Ovary (tissue), 10 donors: ENCODE measurements at places on chromosomes 5 and 9. TPM values are rescaled to one million over a fixed set of nuclear protein-coding genes. Genes with fewer than 3 reads are reported as not detected.

The LEAP2 gene
- 1.3 TPM for polyA plus RNA-seq

The PRR16 gene
- polyA plus RNA-seq = 4.8 TPM

The ZNF879 gene
- 2.7 TPM for polyA plus RNA-seq

The PCDHAC2 gene
- polyA plus RNA-seq = 1.4 TPM

The DPYSL3 gene
- polyA plus RNA-seq = 606 TPM

The IL5 gene
- not detected for polyA plus RNA-seq

The FOXD4L5 gene
- polyA plus RNA-seq = not detected

The MARVELD2 gene
- polyA plus RNA-seq = 0.30 TPM

The SLC34A3 gene
- polyA plus RNA-seq = not detected

The STX17 gene
- polyA plus RNA-seq = 17.4 TPM

The CCL28 gene
- polyA plus RNA-seq = 0.59 TPM

The TNC gene
- polyA plus RNA-seq = 108 TPM

The BTNL8 gene
- polyA plus RNA-seq = 0.04 TPM
